Glutamatergic neuron (in vitro differentiated cells): ENCODE measurements at places on chromosomes 5 and 9. TPM values are rescaled to one million over a fixed set of nuclear protein-coding genes. Genes with fewer than 3 reads are reported as not detected.

Gene TNC
- 34.5 TPM for total RNA-seq

Gene SLC6A18
- total RNA-seq = not detected

Gene GARNL3
- 14.7 TPM for total RNA-seq

Gene OBP2B
- total RNA-seq = not detected

Gene RASGRF2
- total RNA-seq = 1.4 TPM

Gene ENTREP1
- 1.0 TPM for total RNA-seq

Gene NLN
- total RNA-seq = 94.0 TPM

Gene EMB
- total RNA-seq = 19.7 TPM

DNA sequence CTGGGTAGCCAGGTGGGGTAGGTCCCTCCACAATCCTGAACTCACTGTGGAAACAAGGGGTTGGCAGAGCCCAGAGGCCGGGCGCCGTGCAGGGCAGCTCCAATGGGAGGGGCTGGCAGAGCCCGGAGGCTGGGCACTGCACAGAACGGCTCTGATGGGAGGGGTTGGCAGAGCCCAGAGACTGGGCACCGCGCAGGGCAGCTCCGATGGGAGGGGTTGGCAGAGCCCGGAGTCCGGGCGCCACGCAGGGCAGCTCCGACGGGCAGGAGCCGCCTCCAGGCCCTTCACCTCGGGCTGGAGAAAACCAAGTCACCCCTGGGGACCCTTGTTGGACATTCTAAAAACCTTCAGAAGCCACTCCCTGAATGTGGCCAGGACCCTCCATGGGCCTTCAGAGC is 9.3 kb downstream of the NACC2 start:
- DNase-seq = no peak

- DNase-seq = no peak
Observed at GRCh38 chr9:117696154-117696553, 8.0 kb upstream of the TLR4 start.

DNA sequence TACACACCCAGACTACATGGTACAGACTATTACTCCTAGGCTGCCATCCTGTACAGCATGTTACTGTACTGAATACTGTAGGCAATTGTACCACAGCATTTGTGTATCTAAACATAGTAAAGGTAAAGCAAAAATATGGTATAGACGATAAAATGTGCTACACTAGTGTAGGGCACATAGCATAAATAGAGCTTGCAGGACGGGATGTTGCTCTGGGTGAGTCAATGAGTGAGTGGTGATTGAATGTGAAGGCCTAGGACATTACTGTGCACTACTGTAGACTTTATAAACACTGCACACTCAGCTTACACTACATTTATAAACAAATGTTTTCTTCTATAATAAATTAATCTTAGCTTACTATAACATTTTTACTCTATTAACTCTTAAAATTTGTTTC is 25.6 kb downstream of the ANKRD55 start:
- DNase-seq = no peak

DNA sequence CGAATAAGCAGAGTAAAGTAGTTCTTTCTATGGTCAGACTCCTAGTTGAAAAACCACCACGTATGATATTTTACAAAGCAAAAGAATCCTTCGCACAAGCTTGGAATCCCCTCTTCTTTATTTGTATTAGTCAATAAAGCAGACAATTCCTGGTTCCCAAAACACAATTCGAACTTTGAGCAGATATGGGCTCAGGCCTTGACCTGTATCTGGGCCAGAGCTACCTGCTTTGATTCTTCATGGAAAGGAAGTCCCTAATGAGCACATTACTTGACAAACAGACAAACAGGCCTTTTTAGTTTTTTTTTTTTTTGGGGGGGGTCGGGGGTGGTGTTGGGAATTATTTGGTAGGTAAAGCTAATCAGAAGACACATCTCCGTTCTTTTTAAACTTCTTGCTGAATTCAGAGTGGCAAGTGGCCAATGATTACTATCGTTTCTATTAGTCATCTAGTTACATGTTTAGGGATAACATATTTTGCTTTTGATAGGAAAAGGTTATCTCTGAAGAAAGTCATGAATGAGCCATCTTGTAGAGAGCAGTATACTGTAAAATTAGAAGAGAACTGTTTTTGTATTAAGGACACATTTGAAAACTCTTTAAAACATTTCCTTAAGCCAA is 116.6 kb upstream of the HMHB1 start:
- no peak for DNase-seq

DNA sequence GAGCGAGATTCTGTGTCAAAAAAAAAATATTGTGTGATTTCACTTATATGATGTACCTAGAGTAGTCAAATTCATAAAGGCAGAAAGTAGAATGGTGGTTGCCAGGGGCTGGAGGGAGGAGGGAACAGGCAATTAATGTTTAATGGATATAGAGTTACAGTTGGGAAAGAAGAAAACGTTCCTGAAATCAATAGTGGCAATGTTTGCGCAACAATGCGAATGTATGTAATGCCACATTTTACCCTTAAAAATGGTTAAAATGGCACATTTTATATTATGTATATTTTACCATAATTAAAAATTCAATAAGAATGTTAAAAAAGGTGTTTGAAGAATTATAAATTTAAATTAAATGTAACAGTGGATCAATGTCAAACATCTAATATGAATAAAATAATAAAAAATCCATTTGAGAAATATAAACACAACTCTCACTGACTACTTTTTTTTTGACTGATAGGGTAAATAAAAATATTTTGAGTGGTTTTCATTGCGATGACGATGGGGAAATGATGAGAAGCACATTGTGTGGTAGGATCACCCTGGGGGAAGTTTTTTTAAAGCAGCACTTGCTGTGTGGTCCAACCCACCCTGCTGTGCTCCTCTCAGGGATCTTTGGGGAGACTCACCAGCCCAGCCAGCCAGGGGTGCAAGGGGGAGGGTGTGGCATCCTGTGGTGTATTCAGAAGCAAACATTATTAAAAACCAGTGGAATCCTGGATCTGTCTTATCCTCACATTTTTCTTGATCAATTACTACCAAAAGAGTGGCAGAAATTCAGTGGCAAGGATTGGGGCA is 4.3 kb downstream of the FYB1 start:
- no peak for DNase-seq

DNA sequence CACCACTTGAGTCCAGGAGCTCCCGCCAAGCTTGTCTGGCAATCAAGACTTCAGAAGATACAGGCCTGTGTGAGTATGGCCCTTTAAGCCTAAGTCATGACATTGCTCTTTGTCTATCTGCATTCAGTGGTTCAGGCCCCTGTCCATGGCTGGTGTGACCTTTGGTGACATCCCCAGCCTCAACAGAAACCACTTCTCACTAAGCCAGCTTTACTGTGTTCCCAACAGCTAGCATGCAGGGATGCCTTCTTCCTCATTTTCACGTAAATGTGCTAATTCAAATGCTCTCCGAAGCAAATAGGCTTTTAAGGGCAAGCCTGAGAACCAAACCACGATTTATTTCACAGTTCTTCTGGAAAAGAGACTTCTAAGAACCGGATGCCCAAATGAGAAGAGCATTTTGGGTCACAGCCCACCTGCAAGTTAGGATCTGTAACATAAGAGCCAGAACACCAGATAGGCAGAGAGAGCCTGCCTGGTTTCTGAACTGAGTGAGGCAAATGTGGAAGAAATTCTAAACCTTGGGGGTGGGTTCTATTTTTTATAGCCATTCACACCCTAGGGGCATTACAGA is 14.9 kb downstream of the CD180 start:
- no peak for DNase-seq

DNA sequence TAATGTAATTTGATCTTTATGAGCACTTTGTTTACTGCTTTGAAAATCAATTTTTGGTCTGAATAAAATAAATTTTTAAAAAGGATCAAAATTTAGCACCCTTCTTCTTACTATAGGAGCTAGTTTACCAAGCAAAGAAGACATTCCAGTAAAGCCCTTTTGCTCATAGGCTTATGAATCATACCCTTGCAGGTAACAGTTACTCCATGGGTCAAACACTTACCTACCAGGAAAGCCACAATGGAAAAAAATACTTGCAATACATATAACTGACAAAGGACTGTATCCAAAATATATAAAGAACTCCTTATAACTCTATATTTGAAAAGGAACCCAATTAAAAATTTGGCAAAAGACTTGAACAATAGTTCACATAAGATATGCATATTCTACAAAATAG is 66.6 kb downstream of the SHOC1 start:
- DNase-seq = no peak

DNA sequence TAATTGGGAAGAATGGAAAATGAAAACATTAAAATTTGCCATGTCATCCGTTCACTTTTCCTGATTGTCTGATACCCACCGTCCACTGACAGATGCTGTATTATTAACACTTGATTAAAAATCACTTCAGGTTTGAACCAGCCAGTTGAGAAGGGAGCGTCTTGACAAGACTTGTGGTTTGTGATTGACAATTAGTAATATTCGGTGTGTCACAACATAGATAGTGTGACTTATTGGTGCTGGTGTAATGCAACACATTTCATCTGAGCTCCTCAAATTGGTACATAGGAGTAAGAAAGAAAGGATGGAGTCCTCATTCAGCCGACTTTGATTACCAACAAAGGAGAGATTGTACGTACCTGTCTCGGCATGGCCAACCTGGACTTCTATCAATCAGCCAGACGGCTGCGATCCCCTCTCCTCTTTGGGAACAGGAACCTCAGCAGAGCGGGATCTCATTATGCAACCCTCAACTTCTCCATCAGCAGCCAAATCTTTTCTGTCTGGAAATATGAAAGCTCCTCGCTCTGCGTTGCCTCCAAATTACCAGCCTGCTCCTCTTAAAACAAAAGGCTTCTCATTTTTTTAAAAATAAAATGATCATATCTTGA is 211.7 kb upstream of the MVB12B start:
- no peak for DNase-seq

- no peak for DNase-seq
Observed at GRCh38 chr5:33346534-33346933, 94.2 kb upstream of the TARS1 start.

- no peak for DNase-seq
Observed at GRCh38 chr5:138454121-138454520, 11.2 kb upstream of the EGR1 start.

DNA sequence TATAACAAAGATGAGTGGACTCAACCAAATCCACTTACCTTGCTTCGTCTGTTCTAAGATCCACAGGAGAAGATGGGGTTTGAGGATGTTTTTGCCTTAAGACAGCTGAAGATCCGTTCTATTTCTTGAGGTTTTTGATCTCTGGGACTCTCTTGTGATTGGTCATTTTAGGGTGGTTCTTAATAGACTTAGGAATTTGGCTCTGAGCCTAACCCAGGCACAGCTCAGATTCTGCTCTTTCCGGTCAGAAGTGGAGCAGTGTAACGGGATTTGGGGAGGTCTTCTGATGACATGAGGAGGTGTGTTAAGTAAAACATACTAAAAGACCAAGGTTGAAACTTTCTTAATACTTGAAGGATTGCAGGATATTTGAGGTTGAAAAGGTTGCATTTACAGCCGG is 166.9 kb downstream of the DMRT2 start:
- DNase-seq = no peak

DNA sequence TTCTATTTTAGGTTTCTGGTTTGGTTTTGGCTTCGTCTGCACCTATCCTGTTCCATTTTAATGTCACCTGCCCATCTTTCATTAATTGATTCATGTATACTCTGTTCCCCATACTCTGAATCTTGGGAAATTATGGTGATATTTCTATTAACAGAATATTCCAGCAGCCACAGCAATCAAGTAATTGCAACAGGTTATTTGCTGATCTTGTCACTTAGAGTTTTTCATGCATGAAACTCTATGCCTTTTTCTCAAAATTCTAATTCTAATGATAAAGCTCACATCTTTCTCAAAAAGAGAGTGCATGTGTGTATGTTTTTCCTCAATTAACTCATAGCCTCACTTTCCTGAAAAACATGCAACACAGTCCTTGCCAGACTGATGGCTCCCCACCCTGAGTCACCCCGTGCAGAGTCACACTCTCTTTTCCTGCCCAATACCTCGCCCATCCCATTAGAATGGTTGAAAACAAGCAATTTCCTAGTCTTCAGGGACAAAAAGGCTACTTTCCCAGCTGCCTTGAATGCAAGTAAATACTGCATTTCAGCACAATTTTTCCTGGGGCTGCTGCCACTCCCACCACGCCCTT is 15.6 kb downstream of the GFRA3 start:
- no peak for DNase-seq

- no peak for DNase-seq
Observed at GRCh38 chr9:132609184-132609583, 26.8 kb downstream of the BARHL1 start.

DNA sequence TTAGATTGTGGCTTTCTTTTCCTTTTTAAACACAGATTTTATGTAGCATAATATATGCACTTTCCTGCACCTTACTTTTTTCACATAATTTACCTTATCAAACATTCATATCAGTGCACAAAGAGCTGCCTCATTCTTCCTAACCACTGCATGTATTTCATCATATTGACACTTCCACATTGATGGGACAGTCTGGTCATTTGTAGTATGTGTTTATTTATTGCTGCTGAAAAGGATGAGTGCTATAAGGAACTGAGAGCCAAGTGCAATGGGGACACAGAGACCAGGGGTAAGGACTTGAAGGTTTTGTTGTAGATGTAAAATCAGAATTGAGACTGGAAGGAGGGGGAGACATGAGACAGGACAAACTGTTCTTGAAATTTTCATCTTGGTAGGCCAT is 193.8 kb downstream of the SMARCA2 start:
- DNase-seq = no peak

DNA sequence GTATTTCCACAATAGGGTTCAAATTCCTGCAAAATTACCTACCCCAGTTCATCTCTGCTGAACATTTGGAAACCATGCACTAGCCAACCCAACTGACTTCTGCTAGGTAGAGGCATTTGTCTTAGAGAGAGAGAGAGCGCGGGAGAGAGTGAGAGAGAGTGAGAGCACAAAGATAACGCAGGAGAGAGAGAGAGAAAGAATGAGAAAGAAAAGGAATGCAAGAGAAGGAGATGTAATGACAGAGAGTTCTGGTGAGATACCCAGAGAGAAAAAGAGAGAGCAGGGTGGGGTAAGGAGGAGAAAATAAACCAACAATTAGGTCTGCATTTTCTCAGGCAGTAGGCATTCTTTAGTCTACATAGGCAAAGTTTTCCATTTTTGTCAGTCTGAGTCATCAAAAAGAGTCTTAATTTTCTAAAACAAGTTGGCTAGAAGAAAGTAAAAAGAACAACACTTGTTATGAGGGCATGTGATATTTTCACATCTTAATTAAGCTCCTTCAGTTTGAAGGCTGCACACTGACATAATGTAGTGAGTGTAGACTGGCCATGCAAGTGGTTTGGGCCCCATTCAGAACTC is 98.2 kb downstream of the MAP1B start:
- no peak for DNase-seq

DNA sequence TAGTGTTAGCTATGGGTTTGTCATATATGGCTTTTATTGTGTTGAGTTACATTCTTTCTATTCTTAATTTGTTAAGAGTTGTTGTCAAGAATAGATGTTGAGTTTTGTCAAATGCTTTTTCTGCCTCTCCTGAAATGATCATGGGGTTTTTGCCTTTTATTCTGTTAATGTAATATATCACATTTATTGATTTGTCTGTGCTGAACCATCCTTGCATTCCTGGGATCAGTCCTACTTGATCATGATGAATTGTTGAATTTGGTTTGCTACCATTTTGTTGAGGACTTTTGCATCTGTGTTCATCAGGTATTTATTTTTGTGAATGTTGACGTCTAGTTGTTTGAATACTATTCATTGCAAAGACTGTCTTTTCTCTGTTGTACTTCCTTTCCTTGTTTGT is 23.9 kb downstream of the RIC1 start:
- no peak for DNase-seq

- DNase-seq = no peak
Observed at GRCh38 chr5:39411061-39411460, 13.7 kb downstream of the DAB2 start.

GRCh38 chr5:136079195-136079985 is 50.6 kb downstream of the TGFBI start:
- DNase-seq = no peak
